HCT116 (cell line): ENCODE measurements at places on chromosomes 3 and 15.

DNA sequence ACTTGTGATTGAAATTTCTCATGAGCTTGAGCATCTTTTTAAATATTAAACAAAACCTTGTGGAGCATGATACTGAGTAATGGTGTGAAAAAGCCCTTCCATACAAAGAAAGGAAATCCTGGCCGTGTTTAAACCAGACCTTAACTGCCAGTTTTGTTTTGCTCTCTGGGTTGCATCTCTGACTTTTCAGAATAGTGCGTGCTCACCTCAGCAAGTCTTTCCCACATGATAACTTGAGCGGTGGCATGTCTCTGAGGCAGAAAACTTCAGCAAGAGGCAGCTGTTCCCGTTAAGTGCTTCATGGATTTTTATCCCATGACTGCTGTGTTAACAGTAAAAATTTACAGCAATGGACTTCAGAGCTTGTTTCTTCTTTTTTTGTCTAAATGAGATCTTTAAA lies 393.3 kb downstream of the FEZF2 start:
- DNase-seq, result no peak

DNA sequence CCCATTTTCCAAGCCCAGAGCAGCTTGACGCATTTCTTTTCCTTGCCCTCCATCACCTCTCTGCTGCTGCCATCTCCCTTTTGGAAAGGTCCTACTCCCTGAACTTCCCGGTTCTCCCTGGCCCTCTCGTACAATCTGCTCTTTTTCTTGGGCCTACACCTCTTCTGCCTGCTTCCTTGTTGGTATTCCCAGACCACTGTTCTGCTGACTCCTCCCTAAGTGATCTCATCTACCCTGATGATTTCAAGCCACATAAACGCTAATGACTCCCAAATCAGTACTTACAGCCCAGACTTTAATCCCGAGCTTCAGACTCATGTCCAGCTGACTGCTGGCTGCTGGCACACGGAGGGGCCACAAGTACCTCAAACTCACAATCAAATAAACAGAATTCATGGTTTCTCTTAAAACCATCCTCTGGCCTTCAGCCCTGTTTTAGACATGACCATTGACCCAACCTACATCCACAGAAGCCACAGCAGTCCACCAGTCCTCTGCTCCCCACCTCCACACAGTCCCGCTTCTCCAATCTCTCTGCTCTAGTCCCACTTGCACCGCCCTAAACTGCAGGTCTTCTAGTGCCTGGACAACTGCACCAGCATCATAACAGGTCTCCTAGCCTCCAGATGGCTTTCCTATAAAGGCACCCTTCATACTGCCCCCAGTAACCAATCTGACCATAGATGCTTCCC lies 57.6 kb downstream of the AAGAB start:
- DNase-seq, result no peak

DNA sequence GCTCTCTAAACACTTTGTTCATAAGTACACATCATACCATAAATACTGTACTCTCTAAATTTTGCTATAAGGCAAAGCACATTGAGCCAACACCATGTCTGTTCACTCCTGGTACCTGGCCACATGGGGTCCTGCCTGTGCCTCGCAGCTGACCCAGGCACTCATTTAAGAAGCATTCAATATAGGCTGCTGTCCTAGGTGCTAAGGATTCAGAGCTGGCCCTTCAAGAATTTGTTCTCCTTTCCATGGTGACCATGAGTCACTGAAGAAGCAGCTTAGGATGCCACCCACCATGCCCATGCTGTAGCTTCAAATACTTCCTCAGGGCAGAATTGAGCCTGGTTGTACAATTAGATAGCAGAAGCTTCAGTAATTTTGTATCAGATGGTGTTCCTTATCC lies 119.2 kb upstream of the ZBED2 start:
- no peak for DNase-seq

GRCh38 chr3:52302426-52303145 lies 13.5 kb upstream of the DNAH1 start:
- DNase-seq, result no peak

- DNase-seq, result no peak
Measured at GRCh38 chr15:55003965-55004873, 192.5 kb downstream of the RSL24D1 start.

- no peak for DNase-seq
Measured at GRCh38 chr3:42442640-42443039, 32.2 kb upstream of the LYZL4 start.

GRCh38 chr15:57566834-57567233 lies 24.9 kb upstream of the MYZAP start:
- no peak for DNase-seq

DNA sequence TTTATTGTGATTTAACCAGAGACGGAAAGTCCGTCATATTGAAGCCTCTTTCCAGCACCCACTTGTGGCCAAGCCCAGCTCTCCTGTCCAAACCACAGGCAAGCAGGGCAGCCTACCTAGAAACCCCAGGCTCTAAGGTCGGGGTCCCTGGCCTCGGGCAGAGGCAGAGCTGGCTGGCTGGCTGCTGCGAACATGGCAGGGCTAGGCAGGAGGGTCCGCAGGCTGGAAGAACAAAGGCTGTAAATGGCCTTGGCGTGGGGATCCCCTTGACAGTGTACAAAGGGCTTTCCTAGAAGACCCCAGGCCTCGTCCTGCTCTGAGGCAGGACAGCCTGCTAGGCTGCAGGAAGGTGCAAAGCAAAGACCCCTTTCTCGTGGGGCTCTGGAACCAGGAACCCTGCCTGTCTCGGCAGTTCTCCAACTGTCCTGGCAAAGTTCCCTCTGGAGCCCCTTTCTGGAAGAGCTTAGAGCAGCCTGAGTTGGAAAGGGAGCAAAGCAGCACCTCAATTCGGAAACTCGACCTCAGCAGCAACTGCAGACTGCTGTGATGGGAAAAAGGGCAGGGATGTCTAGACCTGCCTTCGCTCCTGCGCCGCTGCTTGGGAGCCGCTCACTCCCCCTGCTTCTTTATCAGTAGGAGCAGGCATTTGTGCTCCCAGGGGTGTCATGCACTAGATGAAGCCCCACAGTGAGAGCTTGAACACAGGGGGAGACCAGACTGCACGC lies 8.5 kb downstream of the CALML4 start:
- no peak for DNase-seq

- DNase-seq, result no peak
Measured at GRCh38 chr3:23493889-23494288, 290.8 kb downstream of the UBE2E2 start.

- no peak for DNase-seq
Measured at GRCh38 chr3:173663696-173664111, 266.2 kb downstream of the NLGN1 start.

- no peak for DNase-seq
Measured at GRCh38 chr15:91699741-91700140, 153.8 kb upstream of the SLCO3A1 start.

GRCh38 chr3:146928421-146929059 lies 323.4 kb upstream of the PLSCR5 start:
- DNase-seq, result no peak

DNA sequence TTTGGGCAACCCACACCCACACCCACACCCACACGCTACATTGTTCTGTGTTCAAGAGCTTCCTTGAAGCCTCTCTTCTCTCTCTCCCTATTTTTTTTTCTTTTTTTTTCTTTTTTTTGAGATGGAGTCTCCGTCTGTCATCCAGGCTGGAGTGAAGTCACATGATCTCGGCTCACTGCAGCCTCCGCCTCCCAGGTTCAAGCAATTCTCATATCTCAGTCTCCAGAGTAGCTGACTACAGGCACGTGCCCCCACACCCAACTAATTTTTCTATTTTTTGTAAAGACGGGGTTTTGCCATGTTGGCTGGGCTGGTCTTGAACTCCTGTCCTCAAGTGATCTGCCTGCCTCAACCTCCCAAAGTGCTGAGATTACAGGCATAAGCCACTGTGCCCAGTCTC lies 271.1 kb downstream of the SHQ1 start:
- DNase-seq, result no peak
